ENCODE measurements at places on chromosomes 2 and 18. TPM values are rescaled to one million over a fixed set of nuclear protein-coding genes. Genes with fewer than 3 reads are reported as not detected.

The ASAP2 gene
- total RNA-seq, result 38.1 TPM

The ITSN2 gene
- total RNA-seq, result 39.1 TPM

- no peak for DNase-seq
Observed at GRCh38 chr2:27799646-27800010, 28.1 kb downstream of the MRPL33 start.

DNA sequence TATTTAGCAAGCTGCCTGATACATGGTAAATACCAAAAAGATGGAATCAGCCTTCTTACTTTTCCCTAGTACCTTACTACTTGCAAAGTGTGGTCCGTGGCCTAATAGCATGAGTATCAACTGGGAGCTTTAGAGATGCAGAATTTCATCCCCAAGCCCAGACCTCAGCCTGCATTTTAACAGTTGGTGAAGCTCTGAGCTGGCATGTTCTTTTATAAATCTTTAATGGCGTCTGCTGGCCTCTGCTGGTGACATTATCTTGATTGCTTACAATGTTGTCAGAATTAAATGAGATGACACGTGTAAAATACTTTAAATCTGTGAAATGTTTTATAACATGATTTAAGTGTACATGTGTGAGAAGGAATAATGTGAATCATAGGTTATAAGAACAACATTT, 115.1 kb upstream of the NOSTRIN start:
- no peak for DNase-seq

- DNase-seq, result no peak
Observed at GRCh38 chr2:80007777-80008503, 296.6 kb downstream of the LRRTM1 start.

DNA sequence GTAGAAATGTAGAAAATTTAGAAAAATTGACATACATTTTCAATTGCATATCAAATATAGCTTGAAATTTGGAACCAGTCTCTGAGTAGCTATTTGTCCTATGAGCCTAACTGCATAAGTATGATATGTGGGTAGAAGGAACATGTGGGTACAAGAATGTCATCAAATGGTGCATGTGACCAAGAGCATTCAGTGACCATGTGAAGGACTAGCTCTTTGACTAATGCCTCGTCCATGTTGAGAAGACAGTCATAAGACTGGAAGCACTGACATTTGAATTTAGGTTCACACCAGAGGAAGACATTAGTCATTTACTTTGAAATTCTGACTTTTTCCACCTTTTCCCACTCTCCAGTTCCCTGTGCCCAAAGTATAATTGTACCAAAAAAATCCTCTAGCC, 12.6 kb downstream of the MRPL44 start:
- no peak for DNase-seq

DNA sequence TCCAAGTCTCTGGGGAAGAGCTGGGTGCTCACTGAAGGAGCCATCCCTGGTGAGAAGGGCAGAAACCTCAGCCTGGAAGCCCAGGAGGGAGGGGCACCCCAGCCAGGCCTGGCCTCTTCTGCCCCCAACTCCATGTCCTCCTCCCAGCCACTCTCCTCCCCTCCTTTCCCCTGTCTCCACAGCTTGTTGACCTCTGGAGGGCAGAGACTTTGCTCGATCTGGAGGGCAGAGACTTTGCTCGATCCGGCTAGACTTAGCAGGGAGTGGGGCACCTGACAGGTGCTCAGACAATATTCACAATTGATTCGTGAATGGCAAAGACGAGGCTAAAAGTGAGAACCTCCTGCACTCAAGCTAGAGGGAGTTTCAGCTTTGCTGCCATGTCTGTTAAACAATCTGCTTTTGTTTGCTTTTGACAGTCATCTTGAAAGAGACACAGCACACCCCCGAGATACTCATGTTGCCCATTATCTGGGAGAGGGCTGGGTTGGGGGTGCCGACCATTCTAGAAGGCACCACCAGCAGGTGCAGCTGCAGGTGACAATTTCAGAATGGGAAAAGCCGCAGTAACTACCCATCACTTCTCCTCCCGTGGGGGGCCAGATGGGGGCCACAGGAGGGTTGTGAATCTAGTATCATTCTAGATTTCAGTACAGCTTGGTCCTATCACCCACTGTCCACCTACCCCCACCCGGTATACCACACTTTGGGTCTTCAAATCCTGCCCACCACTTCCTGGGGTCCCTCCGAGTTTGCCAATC, 54.8 kb downstream of the DNMT3A start:
- no peak for DNase-seq

- no peak for DNase-seq
Observed at GRCh38 chr2:171260471-171261424, 100.1 kb upstream of the TLK1 start.

- DNase-seq, result no peak
Observed at GRCh38 chr2:195413422-195413821, 243.6 kb upstream of the SLC39A10 start.

DNA sequence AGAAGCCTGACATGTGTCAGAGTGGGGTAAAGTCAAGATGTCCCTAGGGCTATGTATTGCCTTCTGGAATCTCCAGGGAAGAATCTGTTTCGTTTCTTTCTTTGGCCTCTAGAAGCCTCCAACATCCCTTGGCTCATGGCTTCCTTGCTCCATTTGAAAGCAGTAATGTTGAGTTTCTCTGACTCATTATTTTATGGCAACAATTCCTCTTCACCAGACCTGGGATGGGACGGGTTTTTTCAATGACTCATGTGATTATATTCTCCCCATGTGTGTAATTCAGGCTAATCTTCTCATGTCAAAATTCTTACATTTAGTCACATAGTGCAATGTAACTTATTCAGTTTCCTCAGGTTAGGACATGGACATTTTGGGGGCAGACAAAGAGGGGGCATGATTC, 1038.6 kb downstream of the CBLN2 start:
- DNase-seq, result no peak

- DNase-seq, result no peak
Observed at GRCh38 chr18:56935434-56936040, 211.3 kb upstream of the BOD1L2 start.

GRCh38 chr2:8447610-8448221, 234.1 kb upstream of the ID2 start:
- DNase-seq, result no peak

DNA sequence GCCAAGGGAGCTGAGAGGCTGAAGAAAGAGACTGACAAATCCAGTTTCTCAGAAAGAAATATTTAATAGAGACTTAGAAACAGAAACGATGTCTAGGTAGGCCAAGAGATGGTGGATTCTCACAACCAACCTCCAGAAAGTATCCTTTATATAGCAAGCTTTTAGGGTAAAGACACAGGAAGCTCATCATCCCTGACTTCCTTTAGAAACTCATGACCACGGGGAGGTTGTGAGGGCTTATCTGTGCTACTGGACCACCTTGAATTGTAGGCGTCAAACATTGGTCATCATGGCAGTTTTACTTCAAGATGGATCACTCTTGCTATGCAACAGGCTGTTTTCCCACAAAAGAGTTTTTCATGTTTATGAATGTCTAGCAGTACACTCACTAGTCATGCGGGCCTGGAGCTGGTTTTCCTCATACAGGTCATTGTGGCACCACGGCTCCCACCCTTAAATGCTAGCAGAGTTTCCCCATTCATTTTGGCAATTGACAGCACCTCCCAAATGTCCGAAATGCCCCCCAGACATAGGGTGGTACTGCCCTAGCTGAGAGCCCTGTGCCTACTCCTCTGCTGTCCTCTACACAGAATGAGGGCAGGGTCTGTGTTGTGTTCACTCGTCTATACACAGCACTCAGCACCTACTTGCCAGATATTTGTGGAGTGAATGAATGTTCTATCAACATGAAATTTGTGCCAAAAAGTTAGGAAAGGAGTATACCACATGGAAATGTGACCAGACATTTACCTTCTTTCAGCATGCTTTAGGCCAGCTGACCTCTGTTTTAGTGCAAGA, 89.0 kb downstream of the TMEM247 start:
- DNase-seq, result no peak

- no peak for DNase-seq
Observed at GRCh38 chr18:55407191-55407590, 180.8 kb downstream of the TCF4 start.

All from kidney epithelial cell (primary cell).